ENCODE measurements at places on chromosomes 5 and 9.

DNA sequence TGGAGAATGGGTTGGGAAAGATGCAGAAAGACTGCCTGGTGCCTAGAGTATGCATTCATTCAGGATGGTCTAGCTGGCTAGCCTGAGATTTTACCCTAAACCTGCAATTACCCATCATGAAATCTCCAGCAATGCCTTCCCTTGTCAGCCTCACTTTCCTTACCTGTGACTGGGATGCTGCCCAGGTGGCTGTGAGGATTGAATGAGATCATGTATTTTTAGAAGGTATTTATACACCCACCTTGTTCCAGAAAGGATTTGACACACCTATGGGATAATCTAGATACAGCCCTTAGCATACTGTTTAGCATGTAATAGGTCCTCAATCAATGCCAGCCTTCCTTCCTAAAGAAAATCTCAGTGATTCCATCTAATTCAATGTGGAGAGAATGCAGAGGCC is 561.4 kb downstream of the CDK5RAP2 start:
- DNase-seq, result no peak

DNA sequence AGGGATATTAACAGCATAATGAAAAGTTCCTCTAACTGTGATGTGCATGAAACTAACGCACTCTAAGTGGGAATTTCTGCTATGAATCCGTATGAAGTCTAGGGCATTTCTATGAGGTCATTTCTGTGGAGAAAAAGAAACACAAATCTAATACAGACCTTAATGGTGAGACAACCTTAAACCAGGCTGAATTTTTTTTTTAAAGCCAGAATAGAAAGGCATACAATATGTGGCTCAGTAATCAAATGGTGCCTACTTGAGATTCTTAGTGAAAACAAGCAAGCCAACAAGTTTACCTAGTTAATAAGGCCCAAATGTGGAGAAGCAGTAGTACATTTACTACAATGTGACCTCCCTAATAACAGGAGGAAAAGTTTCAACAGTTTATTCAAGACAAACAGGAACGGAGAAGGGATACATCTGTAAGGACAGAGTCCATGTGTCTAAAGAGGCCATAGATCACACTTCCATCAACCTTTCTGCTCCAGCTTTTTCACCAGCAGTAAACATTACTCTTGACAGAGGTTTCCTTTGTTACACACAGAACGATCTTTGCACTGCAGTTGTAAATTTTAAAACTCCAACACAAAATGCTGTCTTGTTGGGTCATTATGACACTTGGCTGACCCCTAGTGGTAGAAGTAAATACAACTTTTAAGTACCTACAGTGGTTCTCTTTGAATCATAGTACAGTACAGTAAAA is 26.2 kb downstream of the CARNMT1 start:
- DNase-seq, result peak; percentile 56

DNA sequence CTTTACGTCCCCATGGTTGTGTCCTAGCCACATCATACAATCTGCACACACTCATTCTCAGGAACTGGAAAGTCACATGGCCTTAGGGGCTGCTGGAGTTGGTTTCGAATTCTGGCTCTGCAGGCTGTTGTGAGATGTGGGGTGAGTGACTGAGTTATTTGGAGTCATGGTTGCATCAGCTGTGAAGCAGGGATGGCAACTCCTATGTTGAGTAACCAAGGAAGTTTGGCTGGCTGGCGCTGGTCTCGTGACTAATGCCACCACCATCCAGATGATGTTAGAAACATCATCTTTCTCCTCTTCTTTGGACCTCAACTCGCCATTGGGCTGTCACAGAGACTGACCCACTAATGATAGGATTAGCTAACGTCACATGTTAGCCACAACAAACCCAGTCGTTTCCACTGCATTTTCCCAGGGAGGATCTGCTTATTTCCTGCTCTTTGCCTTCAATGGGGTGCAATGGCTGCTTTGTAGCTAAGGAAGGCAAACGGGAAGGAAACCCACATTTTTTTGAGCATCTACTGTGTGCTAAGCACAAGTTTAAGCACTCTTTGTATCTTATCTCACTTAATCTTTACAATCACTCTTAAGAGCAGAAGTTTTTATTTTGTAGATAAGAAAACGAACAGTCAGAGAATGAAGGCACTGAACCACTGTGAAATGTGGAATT is 78.1 kb upstream of the UBTD2 start:
- no peak for DNase-seq

GRCh38 chr9:21392270-21392669 is 7.1 kb upstream of the IFNA2 start:
- no peak for DNase-seq

GRCh38 chr5:151115272-151115905 is 34.6 kb upstream of the TNIP1 start:
- DNase-seq, result peak; percentile 53
